ENCODE measurements at places on chromosomes 4 and X.

GRCh38 chr4:105956569-105956968 is 61.3 kb downstream of the NPNT start:
- no peak for DNase-seq

DNA sequence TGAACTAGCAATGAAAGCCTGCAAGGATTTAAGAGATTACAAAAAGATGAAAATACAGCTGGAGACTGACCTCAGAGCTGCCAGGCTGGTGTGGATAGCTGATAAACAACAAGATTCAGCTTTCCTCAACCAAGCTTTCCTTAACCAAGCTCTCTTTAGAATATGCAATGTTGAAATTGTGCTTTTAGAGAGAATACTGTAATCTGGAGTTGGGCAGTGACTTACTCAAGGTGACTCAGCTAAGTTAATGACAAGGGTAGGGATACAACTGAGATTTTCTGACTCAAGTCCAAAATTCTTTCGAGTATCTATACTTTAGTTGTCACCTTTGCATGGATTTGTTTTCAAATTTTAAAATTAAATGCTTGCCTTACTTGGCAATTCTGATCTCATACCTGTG is 98.0 kb downstream of the AMMECR1 start:
- no peak for DNase-seq

- DNase-seq: no peak
Measured at GRCh38 chrX:119935215-119935874, 8.2 kb downstream of the NKAP start.

DNA sequence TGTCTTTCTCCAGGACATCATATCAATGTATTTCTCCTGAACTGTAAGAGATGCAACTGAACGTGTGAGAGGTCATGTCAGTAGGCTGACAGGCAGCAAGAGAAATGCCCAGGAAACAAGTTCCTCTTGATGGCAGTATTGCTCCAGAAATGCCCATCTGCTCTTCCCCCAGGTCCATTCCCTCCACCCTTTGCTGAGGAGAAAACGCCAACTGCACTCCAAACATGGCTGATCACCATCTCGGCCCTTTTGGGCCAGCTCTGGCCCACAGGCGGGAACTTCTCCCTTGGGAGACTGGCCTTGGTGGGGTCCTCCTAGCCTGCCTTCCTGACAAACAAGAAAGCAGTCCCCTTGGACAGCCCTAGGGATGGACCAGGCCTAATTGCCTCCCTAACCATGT is 276.5 kb upstream of the AGTR2 start:
- DNase-seq: peak; percentile 33

GRCh38 chr4:140185412-140186081 is 31.6 kb upstream of the MAML3 start:
- DNase-seq: no peak

DNA sequence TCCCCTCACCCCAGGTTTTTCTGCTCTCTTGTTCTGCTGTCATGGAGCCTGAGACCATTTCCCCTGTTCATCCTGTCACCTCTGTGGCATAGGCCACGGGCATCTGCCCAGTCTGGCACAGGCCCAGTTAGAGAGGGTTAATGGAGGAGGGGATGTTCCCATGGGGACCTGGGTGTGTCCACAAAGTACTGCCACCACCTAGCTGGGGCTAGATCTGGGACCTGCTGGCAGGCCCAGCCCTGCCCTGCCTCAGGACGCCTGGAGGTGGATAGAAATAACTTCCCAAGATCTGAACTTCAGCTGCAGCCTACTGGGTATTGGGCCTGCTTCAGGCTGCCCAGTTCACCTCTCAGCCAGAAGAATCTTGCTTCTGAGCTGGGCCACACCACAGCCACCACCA is 13.5 kb downstream of the EFNB1 start:
- no peak for DNase-seq

GRCh38 chr4:124177647-124178425 is 534.7 kb downstream of the ANKRD50 start:
- no peak for DNase-seq

GRCh38 chr4:183306811-183307210 is 13.3 kb downstream of the CLDN22 start:
- no peak for DNase-seq

DNA sequence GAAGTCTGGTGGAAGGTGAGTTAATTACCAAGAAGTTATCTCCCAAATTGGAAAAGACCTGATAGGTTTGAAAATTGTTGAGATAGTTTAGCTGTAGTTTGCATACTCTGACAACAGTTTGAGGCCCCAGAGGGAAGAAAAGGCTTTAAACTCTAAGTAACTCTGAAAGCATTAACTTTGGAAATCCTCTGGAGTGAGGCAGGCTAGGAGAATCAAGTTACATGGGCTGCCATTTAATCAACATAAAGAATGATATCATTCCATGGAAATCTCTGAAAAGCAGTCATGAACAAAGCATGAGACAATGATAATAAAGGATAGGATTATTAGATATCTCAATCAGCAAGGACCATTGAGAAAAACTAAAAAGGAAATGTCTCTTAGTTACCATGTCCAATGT is 647.1 kb downstream of the ANKRD50 start:
- DNase-seq: no peak

DNA sequence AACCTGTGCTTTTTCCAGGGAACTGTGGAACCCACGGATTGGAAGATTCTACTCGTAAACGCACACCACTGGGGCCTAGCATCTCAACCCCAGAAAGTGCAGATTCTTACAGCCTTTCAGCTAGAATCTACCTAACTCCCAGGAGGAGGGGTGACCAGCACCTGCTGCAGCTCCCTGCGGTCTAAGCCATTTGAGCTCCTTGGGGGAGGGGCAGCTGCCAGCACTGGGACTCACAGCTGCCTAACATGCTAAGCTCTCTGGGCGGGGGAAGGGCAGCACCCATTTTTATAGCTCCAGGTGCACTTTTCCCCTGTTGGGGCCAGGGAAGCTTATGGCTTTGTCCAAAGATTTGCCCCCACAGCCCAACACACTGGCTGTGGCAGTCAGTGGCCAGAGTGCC is 595.7 kb upstream of the EPHA5 start:
- no peak for DNase-seq

- no peak for DNase-seq
Measured at GRCh38 chr4:76373919-76374552, 46.9 kb downstream of the CCDC158 start.

DNA sequence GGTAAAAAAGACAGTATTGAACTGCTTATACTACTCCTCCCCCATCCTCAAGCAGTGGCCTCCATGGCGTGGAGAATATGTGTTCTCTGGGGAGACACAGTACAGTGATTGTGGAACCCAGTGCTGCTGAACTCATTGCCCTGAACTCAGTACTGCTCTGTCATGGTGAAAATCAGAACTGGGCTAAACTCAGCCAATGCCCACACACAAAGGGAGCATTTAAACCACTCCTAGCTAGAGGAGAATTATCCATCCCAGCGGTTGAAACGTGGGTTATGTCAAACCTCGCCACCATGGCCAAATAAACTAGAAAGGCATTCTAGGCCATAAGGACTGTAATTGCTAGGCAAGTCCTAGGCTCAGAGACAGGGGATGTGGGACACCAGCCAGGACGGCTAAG is 131.8 kb downstream of the SPOCK3 start:
- DNase-seq: no peak

GRCh38 chr4:124807421-124807820 is 94.9 kb upstream of the ANKRD50 start:
- no peak for DNase-seq

All from GDM1 (cell line).